ENCODE measurements at places on chromosomes 12 and 14.

DNA sequence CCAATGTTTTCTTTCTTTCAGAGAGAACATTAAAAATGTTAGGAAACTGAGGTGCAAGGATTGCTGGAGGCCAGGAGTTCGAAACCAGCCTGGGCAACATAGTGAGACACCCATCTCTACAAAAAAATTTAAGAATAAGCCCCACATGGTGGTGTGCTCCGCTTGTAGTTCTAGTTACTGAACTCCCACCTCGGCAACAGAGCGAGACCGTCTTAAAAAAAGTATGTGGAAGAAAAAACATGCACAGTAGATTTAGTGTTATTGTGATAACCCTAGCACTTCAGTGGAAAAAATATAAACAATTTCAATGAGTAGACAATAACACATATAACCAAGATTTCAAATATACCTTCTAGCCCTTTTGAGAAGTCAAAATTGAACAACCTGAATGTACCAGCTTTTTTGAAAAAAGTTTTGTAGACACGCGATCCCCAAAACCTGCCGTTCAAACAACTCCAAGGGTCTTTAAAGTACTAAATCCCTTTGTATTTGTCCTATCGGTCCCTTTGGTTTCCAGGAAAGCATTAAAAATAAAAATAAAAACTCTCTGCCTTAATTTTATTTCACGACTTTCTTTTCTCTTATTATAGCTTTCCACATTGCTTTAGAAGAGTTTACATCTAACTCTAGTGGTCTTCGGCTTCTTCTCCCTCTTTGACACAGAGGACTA is 1.0 kb upstream of the ANO6 start:
- peak; percentile 55 for DNase-seq

GRCh38 chr12:120928864-120929652 is 24.9 kb upstream of the SPPL3 start:
- no peak for DNase-seq

GRCh38 chr12:110940933-110941332 is 20.6 kb upstream of the MYL2 start:
- DNase-seq, result no peak

DNA sequence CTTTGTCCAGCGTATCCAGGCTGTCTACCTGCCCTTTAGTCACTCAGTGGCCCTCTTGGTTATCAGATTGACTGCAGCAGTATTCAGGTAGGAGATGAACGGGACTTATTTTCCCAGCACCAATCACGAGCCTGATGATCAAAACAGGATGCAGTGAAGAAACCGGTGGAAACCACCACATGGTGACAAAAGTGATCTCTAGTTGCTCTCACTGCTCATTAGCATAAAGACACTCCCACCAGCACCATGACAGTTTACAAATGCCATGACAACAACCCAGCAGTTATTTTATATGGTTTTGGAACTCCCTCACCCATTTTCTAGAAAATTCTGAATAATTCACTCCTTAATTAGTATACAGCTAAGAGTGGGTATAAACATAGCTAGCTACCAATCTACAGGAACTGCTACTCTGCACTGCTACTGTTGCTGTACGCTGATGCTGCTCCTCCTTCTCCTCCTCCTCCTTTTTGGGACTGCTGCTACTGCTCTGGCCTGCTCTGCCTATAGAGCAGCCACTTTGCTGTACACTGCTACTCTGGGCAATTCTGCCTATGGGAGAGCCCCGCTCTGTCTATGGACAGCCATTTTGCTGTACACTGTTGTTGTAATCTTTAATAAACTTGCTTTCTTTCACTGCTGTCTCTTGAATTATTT is 142.5 kb upstream of the SSTR1 start:
- no peak for DNase-seq

DNA sequence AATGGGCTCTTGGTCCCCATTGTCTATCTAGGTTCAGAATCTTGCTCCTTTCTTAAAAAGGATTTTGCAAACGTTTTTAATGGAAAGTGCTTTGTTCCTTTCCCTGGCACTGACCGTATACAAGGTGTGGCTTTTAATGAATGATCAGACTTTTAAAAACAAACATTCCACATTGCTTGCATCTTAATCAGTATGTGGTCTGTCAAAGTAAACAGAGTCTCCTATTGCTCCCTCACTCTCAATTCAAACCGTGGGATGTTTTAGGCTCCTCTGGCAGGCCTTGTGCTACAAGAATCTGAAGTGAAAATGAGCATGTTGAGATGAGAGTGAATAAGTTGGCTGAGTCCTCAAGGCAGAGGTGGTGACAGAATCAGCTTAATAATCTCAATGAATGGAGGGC is 107.0 kb downstream of the VRK1 start:
- no peak for DNase-seq

DNA sequence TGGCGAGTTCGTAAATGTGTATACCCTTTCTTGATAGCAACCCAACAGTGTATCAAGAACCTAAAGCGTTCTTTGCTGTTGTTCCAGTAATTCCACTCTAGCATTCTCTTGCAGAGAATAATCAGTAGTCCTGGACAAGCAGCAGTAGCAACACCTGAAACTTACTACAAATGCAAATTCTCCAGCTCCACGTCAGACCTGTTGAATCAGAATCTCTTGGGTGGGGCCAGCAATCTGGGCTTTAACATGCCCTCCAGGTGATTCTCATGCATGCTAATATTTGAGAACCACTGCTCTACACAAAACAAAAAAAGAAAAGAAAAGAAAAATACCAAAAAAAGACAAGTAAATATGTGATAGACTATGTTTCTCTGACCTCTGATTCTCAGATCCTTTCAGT is 10.1 kb downstream of the PTGDR start:
- DNase-seq, result no peak

DNA sequence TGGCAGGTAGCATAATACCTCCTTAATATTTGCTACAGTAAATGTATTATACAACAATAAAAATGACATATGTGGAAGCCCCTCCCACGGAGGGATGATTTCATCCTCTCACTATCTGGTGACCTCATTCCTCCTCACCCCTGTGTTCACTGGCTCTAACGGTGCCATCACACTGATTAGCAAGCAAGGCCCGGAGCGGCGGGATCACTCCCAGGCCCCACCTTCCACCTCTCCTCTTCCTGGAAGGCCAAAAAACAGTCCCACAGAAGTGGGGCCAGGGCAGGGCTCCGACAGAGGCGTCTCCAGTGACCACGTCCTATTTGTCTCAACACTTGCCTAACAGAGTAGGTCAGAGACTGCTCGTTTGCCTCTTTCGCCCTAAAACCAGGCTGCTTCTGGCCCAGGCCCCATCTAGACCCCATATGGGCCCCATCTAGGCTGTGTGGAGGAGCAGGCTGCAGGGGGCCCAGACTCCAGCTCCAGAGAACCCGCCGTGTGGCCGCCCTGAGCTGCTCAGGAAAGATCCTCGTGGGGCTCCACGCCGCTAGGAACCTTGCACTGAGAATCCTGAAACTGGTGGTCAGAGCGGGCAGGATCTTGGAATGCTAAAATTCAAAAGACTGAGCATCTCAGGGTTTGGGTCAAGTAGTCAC is 3.7 kb downstream of the SELPLG start:
- DNase-seq, result peak; percentile 96

GRCh38 chr12:80411787-80412186 is 32.2 kb upstream of the PTPRQ start:
- DNase-seq, result peak; percentile 51

DNA sequence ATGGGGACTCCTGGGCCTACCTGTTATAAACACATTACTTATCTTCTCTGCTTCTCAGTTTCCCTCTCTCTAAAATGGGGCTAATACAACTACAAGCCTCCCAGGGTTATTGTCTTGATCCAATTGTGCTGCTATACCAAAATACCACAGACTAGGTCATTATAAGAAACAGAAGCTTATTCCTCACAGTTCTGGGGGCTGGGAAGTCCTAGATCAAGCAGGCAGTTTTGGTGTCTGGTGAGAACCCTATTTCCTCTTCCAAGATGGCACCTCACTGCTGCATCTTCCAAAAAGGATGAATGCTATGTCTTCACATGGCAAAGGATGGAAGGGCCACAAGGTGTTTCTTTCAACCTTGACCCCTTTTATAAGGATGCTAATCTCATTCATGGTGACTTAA is 732.9 kb upstream of the TBX3 start:
- no peak for DNase-seq

GRCh38 chr12:115051378-115051777 is 367.4 kb upstream of the TBX3 start:
- DNase-seq, result no peak

GRCh38 chr14:94041551-94042346 is 15.6 kb downstream of the OTUB2 start:
- DNase-seq, result no peak

DNA sequence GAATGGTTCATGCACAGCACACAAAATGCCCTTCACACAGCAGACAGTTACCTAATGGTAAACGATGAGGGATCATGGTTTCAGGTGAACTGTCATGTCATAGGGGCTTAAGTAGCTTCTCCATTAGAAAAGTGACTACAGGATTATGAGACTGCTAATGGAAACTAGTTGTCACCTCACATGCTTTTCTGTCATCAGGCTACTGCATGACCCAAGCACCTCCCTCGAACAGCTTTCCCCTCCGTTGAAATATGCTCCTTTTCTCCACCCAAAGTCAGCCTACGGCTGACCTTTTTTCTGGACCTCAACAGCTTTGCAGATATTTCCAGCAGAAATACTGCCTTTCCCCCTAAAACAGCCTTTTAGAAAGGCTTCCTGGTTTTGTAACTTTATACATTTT is 467.3 kb downstream of the EGLN3 start:
- no peak for DNase-seq

DNA sequence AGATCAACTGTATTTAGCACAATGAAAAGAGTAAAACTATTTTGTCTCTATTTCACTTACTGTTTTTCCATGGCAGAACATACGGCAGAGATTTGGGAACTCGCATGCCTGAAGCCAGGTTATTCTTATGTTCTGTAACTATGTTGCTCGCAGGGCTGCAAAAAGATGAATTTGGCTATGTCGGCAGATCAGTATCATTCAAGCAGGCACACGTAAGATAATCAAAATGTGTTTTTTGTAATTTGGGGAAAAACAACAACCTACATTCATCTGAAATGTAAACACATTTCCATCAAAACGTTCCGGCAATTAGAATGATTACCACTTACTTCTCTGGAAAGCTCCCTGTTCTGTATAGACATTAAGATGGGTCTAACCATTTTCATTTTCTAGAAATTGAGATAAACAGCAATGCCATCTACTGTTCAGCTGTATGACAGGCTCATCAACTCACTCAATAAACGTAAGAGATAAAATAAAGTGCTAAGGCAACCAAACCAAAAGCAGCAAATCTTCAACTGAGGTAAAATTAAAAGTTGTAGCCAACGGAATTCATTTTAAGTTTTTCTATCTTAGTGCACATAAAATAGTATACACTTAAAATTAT is 13.0 kb downstream of the GTSF1 start:
- DNase-seq, result peak; percentile 46

DNA sequence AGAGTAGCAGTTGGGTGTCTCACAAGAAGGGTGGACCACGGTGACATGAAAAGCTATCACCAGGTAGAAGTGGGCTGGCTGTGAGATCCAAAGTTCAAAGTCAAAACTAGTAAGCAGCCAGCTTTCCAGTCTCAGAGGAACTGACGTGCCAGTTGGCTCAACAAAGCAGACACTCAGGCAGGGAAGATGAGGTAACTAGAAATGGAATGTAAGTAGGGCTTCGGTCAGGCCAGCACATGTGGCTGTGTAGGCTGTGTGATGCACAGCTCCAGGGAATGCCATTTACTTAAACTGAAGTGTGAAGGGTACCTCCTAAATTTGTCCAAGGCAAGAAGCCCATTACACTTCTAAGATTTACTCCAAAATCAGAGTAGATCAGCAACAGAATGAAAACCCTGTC is 43.6 kb downstream of the PTPRR start:
- DNase-seq, result no peak

GRCh38 chr12:124550123-124551089 is 17.0 kb downstream of the NCOR2 start:
- no peak for DNase-seq

- DNase-seq, result no peak
These were observed 42.0 kb downstream of the NCOR2 start for GRCh38 chr12:124525455-124525854.

DNA sequence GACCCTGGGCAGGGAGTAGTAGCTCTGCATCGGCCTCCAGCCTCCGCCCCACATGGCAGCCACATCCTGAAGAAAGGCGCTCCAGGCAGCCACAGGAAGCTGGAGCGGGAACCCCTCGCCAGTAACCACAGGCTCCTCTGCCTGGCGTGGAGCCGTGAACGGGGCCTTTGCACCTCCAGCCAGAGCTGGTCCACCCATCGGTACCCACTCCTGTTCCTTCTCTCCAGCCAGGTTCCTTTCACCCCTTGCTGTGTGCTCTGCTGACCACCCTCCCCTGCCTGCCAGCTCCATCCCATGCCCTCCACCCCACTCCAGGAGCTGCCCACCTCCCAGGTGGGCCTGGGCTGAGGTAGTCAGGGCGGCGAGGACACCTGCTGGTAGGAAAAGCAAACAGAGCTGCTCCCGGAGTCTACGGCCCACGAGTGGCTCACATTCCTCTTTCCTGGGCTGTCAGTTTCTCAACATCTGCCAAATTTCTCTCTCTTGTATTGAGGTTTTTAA is 2.7 kb downstream of the TGFB3 start:
- peak; percentile 3 for DNase-seq

DNA sequence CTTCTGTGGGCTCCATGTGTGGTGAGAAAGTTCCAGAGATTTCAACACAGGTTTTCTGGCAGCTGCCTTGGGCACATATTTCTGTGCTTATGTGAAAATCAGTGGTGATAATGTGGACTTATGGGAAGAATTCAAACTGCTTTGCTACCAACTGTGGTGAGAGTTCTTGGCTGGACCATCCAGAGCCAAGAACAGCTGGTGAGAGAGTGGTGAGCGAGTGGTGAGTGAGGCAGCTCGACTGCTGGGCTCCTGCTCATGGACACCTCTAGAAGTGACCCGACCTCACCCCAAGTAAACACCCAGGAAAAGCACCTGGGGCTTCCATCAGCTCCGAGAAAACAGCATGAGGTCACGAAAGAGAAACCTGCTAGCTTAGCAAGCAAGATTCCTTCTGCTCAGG is 106.4 kb downstream of the PIWIL1 start:
- no peak for DNase-seq

DNA sequence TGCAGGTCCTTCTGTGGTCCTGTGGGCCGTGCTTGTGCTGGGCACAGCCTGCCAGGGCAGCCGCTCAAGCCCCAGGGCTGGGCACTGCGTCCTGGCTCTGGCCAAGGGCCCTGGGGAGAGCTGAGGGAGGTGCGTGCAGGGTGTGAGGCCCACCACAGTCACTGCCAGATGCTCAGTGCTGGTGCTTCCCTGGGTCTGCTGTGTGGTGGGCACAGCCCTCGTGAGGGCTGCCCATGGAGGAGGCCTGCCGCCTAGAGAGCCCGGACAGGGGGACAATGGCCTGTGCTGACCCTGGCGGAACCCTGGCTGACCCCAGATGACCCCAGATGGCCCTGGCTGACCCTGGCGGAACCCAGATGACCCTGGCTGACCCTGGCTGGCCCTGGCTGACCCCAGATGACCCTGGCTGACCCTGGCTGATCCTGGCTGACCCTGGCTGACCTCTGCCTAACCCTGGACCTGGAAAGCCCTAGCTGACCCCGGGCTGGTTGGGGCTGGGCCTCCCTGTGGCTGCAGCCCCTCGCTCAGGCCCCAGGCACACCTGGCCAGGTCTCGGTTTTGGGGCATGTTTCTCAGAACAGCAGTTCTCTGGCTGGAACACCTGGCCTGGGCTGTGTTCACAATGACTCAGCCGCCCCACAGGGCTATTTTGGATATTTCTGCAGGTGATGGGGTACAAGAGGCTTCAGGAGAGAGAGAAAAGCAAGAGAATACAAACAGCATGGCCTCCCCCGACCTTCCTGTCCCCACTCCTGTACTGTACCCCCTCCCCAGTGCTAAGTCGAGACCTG is 55.4 kb downstream of the TMEM121 start:
- no peak for DNase-seq

- DNase-seq, result peak; percentile 19
These were observed 1.3 kb downstream of the AK7 start for GRCh38 chr14:96393071-96393691.
